Activated naive CD4-positive, alpha-beta T cell treated with anti-CD3 and anti-CD28 coated beads, Interleukin-2, amount 50 U/mL, for 72 hours (primary cell): ENCODE measurements at places on chromosomes 2 and 18. TPM values are rescaled to one million over a fixed set of nuclear protein-coding genes. Genes with fewer than 3 reads are reported as not detected.

GRCh38 chr2:75186821-75187220 lies 12.5 kb downstream of the TACR1 start:
- no peak for DNase-seq

DNA sequence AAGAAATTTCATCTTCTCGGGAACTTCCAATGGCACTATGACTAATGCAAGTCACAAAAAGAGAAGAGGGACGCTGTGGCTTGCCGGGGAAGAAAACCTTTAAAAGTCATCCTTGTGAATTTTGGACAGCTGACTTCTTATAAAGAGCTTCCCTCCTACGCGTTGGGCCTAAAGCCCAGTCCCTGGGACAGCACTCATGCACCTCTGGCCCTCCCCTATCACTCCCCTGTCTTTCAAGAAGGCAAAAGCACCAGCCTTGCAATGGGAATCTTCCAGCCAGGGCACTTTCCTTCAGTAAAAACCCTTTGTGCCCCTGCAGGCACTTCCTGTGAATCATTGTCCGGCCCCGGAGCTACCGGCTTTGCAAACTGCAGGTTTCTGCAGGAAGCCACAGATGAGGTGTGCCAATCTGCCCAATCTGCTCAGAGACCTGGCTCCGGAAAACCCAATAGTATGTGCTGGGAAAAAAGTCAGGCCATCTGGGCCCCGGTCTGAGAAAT lies 7.1 kb downstream of the MREG start:
- no peak for DNase-seq

- DNase-seq = no peak
These were observed 53.8 kb upstream of the GATA6 start for GRCh38 chr18:22115573-22115972.

- no peak for DNase-seq
These were observed 474.6 kb downstream of the SLC4A3 start for GRCh38 chr2:220101980-220102379.

- DNase-seq = no peak
These were observed 65.7 kb downstream of the LRRTM1 start for GRCh38 chr2:80238692-80239469.

- DNase-seq = no peak
These were observed 46.3 kb downstream of the ARL4C start for GRCh38 chr2:234450431-234451124.

DNA sequence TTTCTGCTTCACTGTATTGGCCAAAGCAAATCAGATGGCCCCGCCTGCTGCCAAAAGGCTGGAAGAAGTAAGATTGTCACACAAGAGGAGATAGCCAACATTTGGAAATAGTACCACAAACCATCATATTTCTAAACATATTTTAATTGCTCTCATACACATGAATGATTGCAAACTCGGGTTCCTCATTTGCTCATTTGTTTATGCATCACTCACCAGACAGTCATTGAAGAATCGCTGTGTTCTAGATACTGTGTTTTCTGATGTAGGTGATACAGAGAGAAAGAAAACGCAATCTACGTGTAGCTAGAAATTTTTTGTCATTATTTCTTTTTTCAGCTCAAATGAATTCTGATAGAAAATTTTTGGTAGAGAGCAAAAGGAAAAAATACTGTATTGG lies 1103.4 kb downstream of the TSN start:
- no peak for DNase-seq

DNA sequence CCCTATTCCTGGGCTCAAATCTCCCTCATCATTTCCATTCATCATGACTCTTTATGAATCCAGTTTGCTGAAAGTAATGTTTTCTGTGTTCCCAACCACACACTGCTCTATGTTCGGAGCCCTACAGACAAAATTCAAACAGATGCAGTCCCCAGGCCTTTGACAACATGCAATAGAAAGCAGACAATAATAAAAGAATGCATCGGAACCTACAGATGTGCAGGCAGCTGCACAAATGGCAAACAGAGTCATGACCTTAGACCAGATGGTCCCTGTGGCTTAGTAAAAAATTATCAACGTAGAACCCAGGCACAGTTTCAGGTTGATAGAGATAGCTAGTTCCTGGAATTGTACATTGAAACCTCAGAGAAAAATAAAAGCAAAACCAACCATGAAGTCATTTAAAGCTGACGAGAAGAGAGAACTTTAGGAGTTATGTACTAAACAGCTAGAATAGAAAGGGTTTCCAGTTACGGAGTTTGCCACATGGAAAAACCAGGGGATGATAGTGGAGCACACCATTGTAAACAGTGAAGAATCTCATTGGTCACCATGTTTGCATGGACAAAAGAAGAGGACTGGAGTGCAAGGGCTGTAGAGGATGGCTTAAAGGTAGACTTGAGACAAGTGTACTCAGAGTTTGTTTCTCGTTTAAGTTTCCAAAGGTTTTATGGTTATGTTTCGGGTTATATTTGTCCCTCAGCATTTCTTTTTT lies 23.2 kb upstream of the ACVR1 start:
- no peak for DNase-seq

DNA sequence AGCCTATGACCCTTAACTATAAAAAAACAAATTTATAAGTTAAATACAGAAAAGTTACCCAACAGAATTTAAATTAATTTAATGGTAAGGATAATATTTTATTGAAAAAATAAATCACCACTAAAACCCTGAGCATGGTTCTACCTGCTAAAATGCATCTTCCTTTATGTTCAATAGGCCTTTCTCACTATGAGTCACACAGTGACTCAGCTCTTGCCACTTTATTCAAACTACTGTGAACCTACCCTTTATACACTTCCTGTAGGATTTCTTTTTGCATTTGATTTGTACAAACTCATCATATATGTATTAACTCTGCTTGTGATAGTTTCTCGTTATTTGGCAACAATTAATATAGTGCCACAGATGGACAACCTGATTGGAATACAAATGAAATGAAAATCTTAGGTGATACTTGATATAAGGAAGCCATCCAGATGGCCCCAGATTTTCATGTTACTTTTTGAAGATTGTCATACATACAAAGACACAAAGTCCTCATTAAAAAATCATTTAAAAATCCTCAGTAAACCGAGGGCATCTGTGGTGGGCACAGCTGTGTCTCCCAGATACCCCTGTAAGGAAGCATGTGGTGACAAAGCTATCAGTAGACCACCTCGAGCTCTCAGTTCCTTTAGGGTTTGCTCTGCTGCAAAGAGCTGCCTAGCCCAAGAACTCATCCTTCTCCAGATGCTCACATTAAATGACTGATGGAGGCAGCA lies 55.2 kb upstream of the COBLL1 start:
- DNase-seq = no peak

- no peak for DNase-seq
These were observed 77.0 kb downstream of the CTIF start for GRCh38 chr18:48615566-48616401.

DNA sequence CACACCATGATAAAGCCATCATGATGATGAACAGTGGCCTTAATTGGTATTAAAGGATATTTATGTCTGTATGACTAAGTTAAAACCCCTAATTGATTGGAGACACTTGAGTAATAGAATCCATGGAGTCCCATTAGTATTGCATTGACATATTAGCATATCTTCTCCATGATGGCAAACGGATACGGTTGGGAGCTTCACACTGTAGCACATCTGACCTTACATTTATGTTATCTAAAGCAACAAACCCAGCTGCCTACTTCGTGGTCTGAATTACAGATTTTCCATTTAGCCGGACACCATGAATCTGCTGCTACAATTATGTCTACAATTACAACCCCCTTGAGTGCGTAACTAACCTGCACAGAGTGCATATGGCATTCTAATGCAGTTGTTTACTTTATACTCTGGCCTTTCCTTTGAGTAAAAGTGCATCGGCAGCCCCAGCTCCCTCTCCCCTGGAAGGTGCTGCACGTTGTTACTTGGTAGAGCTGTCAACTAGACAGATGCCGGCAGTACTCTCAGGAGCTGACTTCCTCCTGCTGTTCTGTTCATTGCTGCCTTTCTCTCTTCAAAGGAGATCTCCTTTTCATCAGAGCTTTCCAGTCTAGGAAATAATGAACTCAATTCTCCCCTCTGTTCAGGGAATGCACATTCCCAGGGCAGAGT lies 92.1 kb downstream of the LRRC30 start:
- DNase-seq = no peak

GRCh38 chr2:112277596-112278220 lies 2.3 kb downstream of the ZC3H6 start:
- DNase-seq = no peak

DNA sequence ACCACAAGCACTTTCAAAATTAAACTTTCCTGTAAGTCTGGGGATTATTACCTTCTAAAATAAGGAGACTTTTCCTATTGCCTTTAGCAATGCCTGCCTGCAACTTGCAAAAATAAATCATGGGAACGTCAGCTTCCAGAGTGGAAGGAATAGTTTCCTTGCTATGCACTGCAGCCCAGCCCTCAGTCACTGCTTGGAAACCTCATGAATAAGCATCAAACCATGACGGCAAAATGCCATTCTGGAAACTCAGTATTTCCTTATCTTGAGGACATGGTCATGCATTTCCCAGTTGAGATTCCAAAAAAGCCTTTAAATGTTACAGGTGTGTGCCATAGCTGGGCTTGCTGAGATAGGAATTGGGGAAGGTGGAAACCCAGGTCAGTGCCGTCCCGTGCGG lies 84.2 kb upstream of the OTOS start:
- no peak for DNase-seq

DNA sequence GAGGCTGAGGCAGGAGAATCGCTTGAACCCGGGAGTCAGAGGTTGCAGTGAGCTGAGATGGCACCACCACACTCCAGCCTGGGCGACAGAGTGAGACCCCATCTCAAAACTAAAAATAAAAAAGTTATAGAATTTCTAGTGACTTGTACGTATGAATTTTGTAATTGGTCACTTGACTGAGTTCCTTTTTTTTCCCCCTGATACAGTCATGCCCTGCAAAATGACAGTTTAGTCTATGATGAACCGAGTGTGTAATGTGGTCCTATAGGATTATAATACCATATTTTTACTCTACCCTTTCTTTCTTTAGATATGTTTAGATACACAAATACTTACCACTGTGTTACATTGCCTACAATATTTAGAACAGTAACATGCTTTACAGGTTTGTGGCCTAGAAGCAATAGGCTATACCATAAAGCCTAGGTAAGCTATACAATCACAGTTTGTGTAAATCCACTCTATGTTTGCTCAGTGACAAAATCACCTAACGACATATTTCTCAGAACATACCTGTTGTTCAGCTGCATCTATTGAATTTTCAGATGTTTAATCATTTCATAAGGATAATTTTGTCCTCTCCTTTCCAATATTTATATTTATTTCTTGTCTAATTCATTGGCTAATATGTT lies 25.4 kb downstream of the SOCS6 start:
- no peak for DNase-seq

DNA sequence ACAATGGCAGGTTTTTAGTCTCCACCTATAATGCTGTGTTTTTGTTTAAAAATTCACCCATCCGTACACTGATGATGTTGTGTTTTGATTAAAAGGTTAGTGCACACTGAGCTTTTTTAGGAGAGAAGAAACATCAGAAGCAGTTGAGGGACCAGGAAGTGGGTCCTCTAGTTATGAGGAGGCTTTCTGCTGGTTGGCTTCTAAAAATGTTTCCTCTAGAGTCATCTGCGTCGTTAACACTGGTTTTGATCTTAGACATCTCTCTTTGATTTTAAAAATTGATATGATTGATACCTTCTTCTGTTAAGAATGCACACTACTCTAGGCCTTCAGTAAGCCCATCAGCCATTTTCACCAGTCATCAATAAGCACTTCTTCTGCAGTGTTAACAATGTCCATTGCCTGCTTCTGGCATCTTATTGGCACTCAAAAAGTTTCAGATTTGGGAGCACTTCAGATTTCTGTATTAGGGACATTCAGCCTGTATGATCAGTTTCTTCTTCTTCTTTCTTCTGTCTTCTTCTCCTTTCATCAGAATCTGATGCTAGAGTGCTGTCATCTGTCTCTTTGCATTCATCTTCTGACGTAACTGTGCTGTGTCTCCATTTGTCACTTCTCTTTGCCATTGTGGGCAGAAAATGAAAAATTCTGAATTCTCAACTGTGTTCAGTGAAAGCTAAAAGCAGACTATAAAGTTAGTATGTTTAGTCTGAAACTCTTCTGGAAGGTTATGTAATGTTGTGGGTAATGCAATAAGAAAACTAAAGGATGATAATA lies 56.3 kb downstream of the PHLPP1 start:
- DNase-seq = no peak

- DNase-seq = no peak
These were observed 5.0 kb downstream of the AP1S3 start for GRCh38 chr2:223832241-223832903.

GRCh38 chr2:1868683-1869141 lies 124.4 kb upstream of the PXDN start:
- no peak for DNase-seq

DNA sequence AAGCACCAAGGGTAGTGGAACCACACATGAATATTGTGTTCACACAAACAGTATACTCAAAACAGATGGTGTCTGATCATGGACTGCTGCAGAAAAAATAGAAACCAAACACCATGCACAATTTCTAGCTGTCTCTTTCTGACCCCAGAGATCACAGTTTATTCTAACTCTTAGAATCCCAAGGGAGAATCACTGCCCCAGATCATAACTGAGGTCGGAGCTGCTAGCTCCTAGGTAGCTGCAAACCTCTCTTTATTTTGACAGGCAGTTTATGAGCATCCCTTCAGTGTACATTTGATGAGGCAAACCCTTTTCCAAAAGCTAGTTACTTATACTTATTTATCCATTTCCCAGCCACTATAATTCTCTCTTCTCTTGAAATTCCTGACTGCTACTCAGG lies 439.1 kb upstream of the HNMT start:
- no peak for DNase-seq

- no peak for DNase-seq
These were observed 125.6 kb downstream of the GRB14 start for GRCh38 chr2:164495491-164496223.

GRCh38 chr2:176280156-176280555 lies 10.9 kb downstream of the MTX2 start:
- no peak for DNase-seq

GRCh38 chr2:54429054-54429453 lies 27.1 kb upstream of the SPTBN1 start:
- DNase-seq = no peak

TSGA10 gene
- total RNA-seq = 8.0 TPM

CD302 gene
- total RNA-seq = 0.19 TPM

POTEJ gene
- not detected for total RNA-seq

RTP5 gene
- 0.09 TPM for total RNA-seq

CFAP210 gene
- not detected for total RNA-seq

IRS1 gene
- total RNA-seq = 1.2 TPM

NRP2 gene
- total RNA-seq = 3.0 TPM

STK39 gene
- 43.1 TPM for total RNA-seq

FBXO36 gene
- total RNA-seq = 0.91 TPM

M1AP gene
- not detected for total RNA-seq

FKBP7 gene
- 1.6 TPM for total RNA-seq

HOXD3 gene
- total RNA-seq = not detected

TDRD15 gene
- total RNA-seq = not detected
